ENCODE measurements at places on chromosomes 5 and 9. TPM values are rescaled to one million over a fixed set of nuclear protein-coding genes. Genes with fewer than 3 reads are reported as not detected.
A peak's percentile ranks its signal among the peaks of the same experiment; 100 is the strongest.

DNA sequence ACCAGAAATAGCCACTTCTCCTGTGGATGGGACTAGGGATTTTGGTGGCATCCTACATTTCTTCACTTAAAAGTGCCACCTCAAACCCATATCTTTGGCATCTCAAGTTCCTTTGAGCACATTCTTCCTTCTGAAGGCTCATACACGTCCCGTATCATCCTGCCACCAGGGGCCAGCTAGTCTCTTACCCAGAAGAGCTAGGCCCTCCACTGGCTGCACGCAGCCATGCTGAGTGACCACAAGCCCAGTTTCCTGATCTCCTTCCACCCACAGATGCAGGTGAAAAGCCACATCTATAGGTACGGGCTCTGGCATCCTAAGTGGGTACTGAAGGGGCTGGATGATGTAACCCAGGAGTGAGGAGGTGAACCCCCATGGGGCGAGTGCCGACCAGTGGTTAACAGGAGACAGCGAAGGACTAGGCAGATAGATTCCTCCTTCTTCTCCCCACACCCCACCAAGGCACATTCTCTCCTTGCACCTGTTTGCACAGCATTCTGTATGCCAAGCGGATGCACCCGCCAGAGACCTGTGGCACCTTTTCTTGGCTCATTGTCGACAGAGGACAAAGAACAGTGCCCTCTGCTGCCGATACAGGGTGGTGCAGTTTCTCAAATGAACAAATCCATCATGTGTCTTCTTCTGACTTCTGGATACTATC lies 14.4 kb upstream of the SCGB3A1 start:
- no peak for DNase-seq

DNA sequence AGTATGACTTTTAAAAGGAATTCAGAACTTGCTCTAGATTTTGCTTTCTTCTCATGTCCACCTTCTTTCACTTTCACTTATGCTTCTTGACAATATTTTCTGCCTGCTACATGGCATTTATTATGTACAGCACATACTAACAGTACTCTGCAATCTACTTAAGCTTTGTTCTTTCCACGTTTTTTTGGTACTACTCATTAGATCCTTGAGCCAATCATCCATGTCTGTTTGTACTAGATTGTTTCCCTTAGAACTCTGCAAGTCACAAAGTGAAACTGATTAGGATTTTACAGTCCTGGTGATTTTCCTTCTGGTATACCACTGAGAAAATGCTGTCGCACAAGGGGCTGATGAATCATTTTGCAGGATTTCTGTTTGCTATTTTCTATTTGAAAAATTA lies 78.3 kb downstream of the PARP8 start:
- no peak for DNase-seq

- no peak for DNase-seq
Observed at GRCh38 chr5:172954751-172955159, 4.5 kb upstream of the RPL26L1 start.

GRCh38 chr5:67989456-67989855 lies 226.1 kb upstream of the PIK3R1 start:
- DNase-seq, result no peak

GRCh38 chr9:120692901-120693699 lies 21.2 kb downstream of the MEGF9 start:
- DNase-seq, result no peak

Gene FOXI1
- not detected for total RNA-seq

Gene UBAC1
- total RNA-seq, result 77.2 TPM

DNA sequence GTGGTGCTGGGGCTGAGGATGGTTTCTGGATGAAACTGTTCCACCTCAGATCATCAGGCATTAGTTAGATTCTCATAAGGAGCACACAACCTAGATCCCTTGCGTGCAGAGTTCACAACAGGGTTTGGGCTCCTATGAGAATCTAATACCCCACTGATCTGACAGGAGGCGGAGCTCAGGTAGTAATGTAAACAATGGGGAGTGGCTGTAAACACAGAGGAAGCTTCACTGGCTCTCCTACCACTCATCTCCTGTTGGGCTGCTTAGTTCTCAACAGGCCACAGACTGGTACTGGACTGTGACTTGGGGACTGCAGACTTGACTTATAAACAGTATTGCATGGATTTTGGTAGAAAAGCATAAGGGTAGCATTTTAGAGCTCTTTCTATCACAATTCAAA lies 870.7 kb upstream of the CDH10 start:
- no peak for DNase-seq

Gene IQGAP2
- 30.7 TPM for total RNA-seq

DNA sequence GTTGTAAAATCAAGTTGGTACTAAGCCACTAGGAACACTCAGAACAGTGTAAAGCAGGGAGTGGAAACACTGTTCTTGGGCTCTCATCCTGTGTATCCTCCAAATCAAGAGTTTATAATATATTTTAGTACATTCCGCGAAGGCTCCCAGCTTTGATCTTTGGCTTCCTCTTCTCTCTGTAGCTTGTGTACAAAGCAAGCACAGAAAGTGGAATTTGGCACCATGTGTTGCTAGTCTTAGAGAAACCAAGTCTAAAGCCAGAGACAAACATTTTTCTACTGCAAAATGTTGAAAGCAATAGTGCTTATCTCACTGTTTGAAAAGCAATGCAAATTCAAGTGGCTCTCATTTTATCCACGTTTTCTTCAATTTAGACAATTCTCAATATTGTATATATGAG lies 1893.3 kb upstream of the WWC1 start:
- DNase-seq, result no peak

Gene OCLN
- total RNA-seq, result 4.2 TPM

DNA sequence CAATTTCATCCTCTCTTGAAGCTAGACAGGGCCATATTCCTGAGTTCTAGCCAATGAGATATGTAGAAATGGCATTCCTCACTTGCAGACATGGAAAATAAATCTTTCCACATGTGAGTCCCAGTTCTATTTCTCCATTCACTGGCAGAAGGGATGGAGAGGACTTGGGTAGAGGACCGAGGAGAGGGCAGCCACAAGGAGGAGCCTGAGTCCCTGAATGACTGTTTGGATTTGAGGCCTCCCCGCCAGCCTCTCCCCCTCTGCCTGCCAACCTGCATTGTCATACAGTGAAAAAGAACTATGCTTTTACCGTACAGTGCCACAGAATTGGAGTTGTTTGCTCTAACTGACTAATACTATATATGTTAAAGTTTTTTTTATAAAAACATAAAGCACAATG lies 583.0 kb upstream of the WWC1 start:
- DNase-seq, result no peak

Gene C5orf52
- not detected for total RNA-seq

GRCh38 chr5:141560725-141561483 lies 57.9 kb downstream of the DIAPH1 start:
- DNase-seq, result peak; percentile 96

Gene IFNK
- not detected for total RNA-seq

DNA sequence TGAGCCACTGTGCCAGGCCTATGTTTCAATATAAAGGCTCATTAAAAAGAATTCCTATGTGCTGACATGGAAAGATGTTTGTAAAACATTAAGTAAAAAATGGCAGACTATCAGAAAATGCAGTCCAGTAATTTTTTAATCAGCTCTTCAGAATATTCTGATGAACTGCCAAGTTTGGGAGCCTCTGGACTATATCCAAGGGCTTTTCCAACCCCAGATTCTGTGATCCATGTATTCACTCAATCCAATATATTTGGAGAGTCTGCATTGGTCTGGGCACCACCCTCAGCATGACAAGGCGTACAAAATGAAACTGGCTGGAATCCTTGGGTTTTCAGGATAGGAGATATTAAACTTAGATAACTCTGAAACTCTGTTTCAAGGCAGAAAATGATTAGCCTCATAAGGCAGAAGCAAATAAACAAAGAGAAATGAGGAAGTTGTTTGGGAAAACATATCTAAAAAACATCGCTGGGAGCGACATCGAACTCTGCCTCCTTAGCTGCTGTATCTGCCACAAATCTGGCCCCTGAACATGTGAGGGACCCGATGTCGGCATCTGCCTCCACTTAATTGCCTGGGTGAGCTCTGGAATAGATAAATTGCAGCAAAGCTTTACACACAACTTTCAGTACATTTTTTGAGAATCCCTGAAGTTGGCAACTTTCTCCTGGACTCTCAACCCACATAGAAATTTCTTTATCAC lies 14.4 kb downstream of the PDE6A start:
- DNase-seq, result no peak

Gene KIF27
- 3.9 TPM for total RNA-seq

DNA sequence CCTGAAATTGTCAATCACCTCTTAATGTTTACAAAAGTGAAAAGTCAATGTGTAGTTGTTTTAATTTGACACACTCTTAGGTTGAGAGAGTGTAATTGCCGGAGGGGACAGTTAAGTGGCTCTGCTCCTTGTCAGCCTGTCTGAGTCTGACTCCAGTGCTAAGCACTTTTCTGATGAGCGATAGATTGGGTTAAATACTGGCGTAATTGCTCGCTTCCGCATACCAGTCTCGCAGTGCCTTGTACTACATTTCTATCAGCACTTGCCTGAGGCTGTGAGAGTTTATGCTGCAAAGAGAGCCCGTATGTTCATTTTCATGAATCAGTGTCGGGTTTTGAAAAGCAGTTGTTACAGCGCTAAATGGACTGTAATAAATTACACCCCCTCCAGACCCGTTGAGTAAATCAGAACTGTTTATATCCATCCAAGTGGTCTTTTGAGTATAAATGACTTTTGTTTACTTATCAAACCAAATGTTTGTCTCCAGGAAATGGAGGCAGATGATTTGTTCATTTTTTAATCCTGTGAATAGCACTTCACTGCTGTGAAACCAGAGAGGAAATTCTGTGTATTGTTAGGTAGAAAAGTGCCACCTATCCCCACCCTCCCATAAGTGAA lies 41.0 kb upstream of the DMRT3 start:
- DNase-seq, result no peak

DNA sequence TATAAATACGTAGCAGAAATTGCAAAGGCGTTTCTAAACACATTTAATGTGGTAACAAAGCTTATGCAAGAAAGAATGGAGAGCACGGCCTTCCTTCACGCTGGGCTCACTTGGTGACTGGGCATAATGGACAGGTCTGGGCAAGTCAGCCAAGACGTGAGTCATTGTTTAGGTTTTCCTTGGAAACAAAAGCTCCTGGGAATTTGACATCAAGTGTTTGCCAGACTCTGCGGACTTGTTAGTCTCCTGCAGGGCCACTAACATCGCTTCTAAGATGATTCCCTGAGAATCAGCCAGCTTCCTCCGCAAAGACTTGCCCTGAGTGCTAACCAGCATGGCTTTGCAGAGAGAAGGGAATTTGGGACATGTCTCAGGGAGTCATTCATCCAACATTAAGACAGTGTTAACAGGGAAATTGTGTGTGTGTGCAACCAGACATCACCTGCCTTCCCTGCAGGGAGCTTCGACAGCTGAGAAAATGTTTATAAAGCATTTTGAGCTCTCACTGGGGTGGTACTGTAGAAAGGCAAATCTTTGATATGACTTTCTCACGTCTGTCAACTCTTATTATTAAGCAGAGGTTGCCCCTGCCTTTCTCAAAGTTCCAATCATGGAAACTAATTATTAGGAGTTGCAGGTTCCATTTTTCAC lies 182.5 kb downstream of the NTRK2 start:
- no peak for DNase-seq

- no peak for DNase-seq
Observed at GRCh38 chr9:134388289-134388808, 62.1 kb downstream of the RXRA start.

Gene VLDLR
- 16.8 TPM for total RNA-seq

DNA sequence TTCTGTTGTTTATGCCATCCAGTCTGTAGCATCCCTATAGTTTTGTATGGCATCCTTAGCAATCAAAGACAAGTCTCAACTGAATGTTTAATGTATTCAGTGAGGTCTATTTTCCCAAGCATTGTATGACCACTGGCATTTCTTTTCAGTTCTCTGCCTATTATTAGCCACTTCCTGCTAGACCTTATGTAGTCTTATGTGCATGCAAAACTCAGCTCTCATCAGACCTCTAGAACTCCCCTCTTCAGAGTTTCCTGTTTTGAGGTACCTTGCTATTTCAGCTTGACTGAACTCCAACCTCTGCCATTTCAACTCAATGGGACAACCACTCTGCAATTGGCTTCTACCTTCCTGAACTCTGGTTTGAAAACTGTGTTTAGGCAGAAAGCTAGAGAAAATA lies 113.2 kb downstream of the SLC25A46 start:
- DNase-seq, result no peak

Gene RANBP6
- total RNA-seq, result 12.2 TPM

DNA sequence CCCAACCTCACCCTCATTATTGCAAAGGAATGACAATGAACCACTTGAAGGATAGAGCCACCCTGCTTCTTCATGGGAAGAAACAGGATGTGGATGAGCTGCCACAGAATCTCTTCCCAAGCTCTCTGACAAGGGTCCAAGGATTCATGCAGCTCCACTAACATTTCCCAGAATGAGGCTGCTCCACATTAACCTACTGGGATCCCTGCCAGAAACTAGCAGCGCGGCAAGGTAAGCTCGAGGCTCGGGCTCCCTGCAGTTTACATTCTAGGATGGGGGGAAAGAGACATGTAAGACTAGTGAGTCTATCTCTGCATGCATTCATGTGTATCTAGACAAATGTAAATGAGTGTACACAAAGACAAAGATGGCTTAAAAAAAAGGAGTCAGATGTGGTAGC lies 12.1 kb downstream of the DCAF12 start:
- DNase-seq, result no peak

DNA sequence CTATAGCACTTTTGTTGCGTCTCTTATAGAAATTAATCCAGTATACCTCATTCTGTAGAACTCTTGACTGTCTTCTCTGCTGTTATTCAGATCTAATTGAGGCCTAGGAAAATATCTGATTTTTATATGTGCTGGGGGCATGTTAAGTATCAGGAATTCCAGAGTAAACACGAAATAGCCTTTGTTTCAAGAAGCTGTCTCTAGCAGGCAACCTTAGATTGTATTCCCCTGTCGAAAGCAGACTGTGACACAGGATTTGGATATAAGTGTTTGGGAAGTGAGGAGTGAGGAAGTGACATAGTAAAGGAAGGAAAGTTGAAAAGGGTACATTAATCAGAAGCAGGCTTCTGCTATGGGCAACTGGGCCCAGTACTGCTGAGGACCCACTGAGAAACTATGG lies 72.1 kb upstream of the RASA1 start:
- no peak for DNase-seq

DNA sequence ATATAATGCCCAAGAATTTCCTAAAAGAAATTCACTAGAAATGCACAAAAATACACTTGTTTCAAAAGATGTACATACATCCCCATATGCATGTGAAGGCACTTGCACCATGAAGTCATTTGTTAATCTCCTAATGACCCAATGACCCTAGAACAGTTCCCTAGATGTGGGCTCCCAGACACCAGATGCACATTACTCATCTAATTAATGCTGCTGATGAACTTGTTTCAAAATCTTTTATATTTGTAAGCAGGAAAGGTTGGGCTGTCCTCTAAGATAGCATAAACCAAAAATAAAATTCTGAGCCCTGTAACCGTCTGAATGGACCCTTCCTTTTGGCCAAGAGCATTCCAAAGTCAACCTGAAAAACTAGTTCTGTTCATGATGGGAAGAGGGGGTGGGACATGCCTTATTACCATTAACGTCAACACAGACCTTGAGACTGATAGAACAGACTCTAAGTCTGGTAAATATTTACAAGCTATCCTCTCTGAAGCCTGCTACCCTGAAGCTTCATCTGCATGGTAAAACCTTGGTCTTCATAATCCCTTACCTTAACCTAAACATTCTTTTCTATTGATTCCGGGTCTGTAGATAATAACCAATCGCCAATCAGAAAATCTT lies 91.0 kb upstream of the DAPK1 start:
- DNase-seq, result no peak

Gene NUDCD2
- 9.7 TPM for total RNA-seq

Gene KLHL3
- 6.6 TPM for total RNA-seq

All from esophagus muscularis mucosa (tissue), 4 donors.